Esophagus mucosa (tissue), 1 donor: ENCODE measurements at places on chromosomes 16 and 17. TPM values are rescaled to one million over a fixed set of nuclear protein-coding genes. Genes with fewer than 3 reads are reported as not detected.

The DNAAF1 gene
- 0.16 TPM for total RNA-seq

The CRISPLD2 gene
- 6.5 TPM for total RNA-seq

The CA5A gene
- not detected for total RNA-seq

The MPP3 gene
- total RNA-seq: 2.8 TPM

The TMEM88 gene
- total RNA-seq: 1.7 TPM

The BTBD17 gene
- not detected for total RNA-seq

DNA sequence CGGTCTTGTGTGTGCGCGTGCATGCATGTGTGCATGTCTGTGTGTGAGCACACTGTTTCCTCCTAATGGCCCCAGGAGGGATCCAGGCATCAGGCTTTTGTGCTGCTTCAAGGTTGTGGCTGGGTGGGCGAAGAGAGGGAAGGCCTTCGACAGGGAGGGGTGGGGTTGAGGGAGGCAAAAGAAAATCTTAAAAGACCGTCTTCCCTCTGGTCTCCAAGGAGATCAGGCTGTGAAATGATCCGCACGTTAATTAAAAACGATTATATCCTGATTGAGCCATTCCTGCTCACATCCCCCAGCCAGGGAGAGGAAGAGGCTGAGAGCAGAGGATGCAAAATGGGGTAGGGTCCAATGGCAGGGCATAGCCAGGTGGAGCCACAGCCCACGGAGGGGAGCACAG is 46.9 kb downstream of the RAI1 start:
- ATAC-seq: no peak

DNA sequence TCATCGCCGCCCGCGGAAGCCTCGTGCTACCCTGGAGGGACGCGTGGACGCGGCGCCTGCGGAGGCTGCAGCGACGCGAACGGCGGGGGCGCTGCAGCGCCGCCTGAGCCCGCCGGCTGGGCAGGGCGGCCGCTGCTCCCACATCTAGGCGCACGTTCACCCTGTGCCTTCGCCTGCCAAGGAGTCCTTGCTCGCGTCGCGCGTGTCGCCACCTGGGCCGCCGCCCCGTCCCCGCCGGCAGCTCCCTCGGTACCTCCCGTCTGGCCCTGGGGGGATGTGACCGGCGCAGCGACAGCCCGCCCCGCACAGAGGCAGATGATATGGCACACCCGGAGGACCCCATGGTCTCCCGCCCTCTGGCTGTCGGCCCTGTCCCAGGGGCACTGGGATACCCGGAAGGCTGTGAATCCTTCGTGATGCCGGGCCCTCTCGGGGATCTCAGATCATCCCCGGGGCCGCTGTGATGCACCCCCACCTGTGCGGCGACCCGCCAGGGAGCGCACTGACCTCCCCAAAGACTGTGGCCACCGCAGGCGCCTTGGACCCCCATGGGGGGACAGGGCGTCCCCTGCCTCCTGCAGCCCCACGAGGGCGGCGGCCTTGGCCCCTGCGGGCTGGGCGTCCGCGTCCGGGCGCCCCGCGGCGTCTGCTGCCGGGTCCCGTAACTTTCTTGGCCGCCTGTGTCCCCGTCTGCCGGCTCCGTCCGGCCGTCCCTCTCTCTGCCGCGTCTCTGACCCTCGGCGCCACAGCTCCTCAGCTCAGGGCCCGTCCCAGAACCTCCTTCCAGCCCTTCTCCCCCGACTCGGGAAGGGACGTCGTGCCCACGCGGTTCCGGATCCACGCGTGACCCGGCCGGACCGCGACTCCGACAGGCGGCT is 689 bp upstream of the TBC1D24 start:
- ATAC-seq: peak; percentile 54

GRCh38 chr16:85788819-85789218 is 10.5 kb downstream of the EMC8 start:
- ATAC-seq: no peak

GRCh38 chr17:80706463-80706867 is 161.8 kb downstream of the RPTOR start:
- no peak for ATAC-seq

DNA sequence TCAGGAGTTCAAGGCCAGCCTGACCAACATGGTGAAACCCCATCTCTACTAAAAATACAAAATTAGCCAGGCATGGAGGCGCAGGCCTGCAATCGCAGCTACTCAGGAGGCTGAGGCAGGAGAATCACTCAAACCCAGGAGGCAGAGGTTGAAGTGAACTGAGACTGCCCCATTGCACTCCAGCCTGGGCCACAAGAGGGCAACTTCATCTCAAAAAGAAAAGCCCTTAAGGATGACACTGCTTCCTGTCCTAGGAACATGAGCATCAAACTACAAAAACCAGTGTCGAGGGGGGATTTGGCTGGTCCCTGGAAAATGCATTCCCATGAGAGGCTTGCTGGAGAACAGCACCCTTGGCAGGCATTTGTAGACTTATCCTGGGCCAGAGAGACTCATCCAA is 449.5 kb upstream of the PSMD7 start:
- ATAC-seq: no peak

GRCh38 chr17:28056276-28056620 is 13.8 kb downstream of the NLK start:
- no peak for ATAC-seq

DNA sequence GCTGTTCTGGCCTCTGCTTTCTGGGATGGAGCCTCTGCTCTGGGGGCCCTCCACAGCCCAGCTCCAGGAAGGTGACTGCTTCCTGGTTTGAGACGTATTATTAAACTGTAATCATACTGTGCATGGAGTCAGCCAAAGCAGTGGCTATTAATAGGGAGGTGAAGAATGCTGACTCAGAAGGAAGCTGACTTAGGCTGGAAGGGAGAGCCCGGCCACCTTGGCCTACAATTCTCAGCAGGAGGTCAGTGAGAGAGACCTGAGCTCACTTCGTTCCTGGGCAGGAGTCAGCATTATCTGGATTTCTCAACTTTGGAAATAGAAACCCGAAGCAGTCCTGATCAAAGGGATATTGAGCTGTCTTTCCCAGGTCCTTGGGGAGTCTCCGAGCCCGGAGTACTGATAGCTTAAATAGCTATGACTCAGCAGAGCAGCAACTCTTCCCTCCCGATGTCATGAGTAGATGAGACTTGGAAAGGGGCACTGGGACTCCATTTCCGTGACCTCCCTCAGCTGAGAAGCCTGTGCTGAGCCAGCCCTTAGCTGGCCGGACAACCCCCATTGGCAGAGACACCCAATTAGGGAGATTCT is 91.8 kb downstream of the YPEL2 start:
- ATAC-seq: peak; percentile 65

- no peak for ATAC-seq
These were observed 39.7 kb upstream of the MEAK7 start for GRCh38 chr16:84544031-84544773.

DNA sequence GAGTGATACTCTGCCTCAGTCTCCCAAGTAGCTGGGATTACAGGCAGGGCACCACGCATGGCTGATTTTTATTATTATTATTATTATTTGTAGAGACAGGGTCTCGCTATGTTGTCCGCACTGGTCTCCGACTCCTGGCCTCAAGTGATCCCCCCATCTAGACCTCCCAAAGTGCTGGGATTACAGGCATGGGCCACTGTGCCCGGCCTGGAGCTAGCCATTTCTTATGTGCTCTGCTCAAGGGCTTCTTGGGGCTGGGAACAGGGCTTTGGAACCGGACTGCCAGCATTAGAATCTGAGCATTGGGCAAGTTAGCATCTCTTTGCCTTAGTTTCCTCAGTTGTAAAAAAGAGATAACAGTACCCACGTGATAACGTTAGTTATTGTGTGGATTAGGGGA is 111.3 kb downstream of the C16orf78 start:
- ATAC-seq: no peak

GRCh38 chr16:54677308-54677950 is 253.2 kb upstream of the IRX5 start:
- peak; percentile 62 for ATAC-seq

GRCh38 chr16:67481561-67482232 is 740 bp upstream of the ATP6V0D1 start:
- ATAC-seq: peak; percentile 5
